Dermis lymphatic vessel endothelial cell (primary cell): ENCODE measurements at places on chromosomes 3 and 15. TPM values are rescaled to one million over a fixed set of nuclear protein-coding genes. Genes with fewer than 3 reads are reported as not detected.

Gene IMPG2
- total RNA-seq: 0.65 and 0.69 TPM in 2 replicates

Gene RFTN1
- 17.2 and 25.2 TPM in 2 replicates for total RNA-seq

Gene FOXL2
- under 0.01 TPM in 1 of 2 replicates, not detected in the other for total RNA-seq

Gene RARB
- 0.43 and 1.4 TPM in 2 replicates for total RNA-seq

Gene TM4SF1
- total RNA-seq: 1,157 and 1,890 TPM in 2 replicates

Gene SKOR1
- total RNA-seq: 0.09 and 0.11 TPM in 2 replicates

Gene KIF9
- total RNA-seq: 10.3 and 10.9 TPM in 2 replicates

Gene B3GALNT1
- total RNA-seq: 8.5 and 10.1 TPM in 2 replicates

Gene ADAMTSL3
- 25.6 and 28.8 TPM in 2 replicates for total RNA-seq

Gene DPPA4
- total RNA-seq: not detected in 2 replicates

Gene THAP10
- total RNA-seq: 1.0 and 1.3 TPM in 2 replicates

Gene GRAMD1C
- total RNA-seq: 26.9 and 30.3 TPM in 2 replicates

Gene FSTL1
- 162 and 170 TPM in 2 replicates for total RNA-seq

Gene SEC22A
- 33.9 and 34.0 TPM in 2 replicates for total RNA-seq

Gene HRG
- total RNA-seq: not detected in 2 replicates
